Esophagus squamous epithelium (tissue), 5 donors: ENCODE measurements at places on chromosomes 12 and 14. TPM values are rescaled to one million over a fixed set of nuclear protein-coding genes. Genes with fewer than 3 reads are reported as not detected.
A peak's percentile ranks its signal among the peaks of the same experiment; 100 is the strongest.

GRCh38 chr14:36940476-36940875, 231.9 kb downstream of the SLC25A21 start:
- DNase-seq: no peak
- H3K27me3 ChIP-seq: no peaks in the 10 kb centered on the region
- no peak overlapping the region for H3K27ac ChIP-seq

Gene ZNF385A
- total RNA-seq: 39.3 TPM

Gene LRRIQ1
- total RNA-seq: not detected

DNA sequence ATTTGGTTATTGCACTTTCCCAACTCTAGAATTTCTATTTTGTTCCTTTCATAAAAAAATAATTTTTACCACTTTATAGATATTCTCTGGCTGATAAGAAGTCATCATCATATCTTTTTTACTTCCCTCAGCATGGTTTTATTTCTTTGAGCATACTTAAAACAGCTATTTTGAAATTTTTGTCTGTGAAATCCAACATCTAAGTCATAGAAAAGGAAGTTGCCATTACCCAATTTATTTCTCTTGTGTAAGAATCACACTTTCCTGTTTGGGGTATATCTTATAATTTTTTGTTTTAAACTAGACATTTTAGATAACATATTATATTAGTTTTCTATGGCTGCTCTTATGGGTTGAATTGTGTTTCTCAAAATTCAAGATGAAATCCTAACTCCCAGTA, 400.2 kb upstream of the OR4E1 start:
- no peaks in the 10 kb centered on the region for H3K27me3 ChIP-seq
- no peak for DNase-seq
- no peak overlapping the region for H3K27ac ChIP-seq
- no peaks in the 10 kb centered on the region for H3K36me3 ChIP-seq
- no peak overlapping the region for H3K4me3 ChIP-seq
- no peaks in the 10 kb centered on the region for H3K4me1 ChIP-seq

- no peak overlapping the region for H3K4me3 ChIP-seq
- no peak overlapping the region for H3K27ac ChIP-seq
- H3K36me3 ChIP-seq: peaks cover 1% of the 10 kb centered on the region
- DNase-seq: no peak
- no peaks in the 10 kb centered on the region for H3K27me3 ChIP-seq
- H3K4me1 ChIP-seq: peaks cover 26% of the 10 kb centered on the region
These were observed 2.9 kb downstream of the PRPF40B start for GRCh38 chr12:49626169-49626835.

GRCh38 chr14:95895720-95896119, 19.1 kb downstream of the TUNAR start:
- no peaks in the 10 kb centered on the region for H3K4me1 ChIP-seq
- H3K27ac ChIP-seq: no peak overlapping the region
- no peaks in the 10 kb centered on the region for H3K36me3 ChIP-seq
- H3K4me3 ChIP-seq: no peak overlapping the region
- DNase-seq: no peak

GRCh38 chr12:126480451-126480850, 1415.2 kb downstream of the AACS start:
- H3K36me3 ChIP-seq: no peaks in the 10 kb centered on the region
- H3K4me1 ChIP-seq: peaks cover 22% of the 10 kb centered on the region
- no peak for DNase-seq
- H3K27me3 ChIP-seq: no peaks in the 10 kb centered on the region
- H3K27ac ChIP-seq: no peak overlapping the region
- H3K4me3 ChIP-seq: no peak overlapping the region

GRCh38 chr12:106586803-106587684, 4.2 kb downstream of the RFX4 start:
- H3K27ac ChIP-seq: no peak overlapping the region
- H3K4me3 ChIP-seq: peak overlapping the region; percentile 16
- DNase-seq: no peak
- H3K4me1 ChIP-seq: peaks cover 24% of the 10 kb centered on the region
- H3K36me3 ChIP-seq: no peaks in the 10 kb centered on the region
- peaks cover 100% of the 10 kb centered on the region for H3K27me3 ChIP-seq

Gene FITM1
- 0.95 TPM for total RNA-seq

DNA sequence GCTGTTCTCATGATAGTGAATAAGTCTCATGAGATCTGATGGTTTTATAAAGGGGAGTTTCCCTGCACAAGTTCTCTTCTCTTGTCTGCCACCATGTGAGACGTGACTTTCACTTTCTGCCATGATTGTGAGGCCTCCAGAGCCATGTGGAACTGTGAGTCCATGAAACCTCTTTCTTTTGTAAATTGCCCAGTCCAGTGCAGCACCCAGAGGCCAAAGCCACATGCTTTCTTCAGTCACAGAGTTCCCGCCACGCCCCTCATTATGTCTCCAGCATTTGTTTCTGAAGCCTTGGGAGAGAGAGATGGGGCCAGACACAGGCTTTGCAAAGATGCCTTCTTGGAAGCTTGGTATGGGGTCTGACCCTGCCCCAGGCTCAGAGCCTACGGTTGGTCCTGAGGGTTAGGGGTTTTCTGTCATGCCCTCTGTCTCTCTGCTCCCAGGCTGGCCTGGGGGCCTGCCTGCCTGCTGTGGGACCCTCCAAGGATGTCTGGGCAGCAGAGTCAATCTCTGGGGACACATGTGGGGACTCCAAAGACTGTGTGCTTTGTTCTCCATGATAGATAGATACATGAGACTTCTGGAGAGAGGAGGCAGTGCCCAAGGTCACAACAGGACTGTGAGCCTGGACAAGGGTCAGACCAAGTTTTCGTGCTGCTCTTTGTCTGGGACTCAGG, 114.1 kb upstream of the PRMT8 start:
- H3K27me3 ChIP-seq: no peaks in the 10 kb centered on the region
- no peak overlapping the region for H3K4me3 ChIP-seq
- peaks cover 3% of the 10 kb centered on the region for H3K4me1 ChIP-seq
- DNase-seq: no peak
- H3K27ac ChIP-seq: no peak overlapping the region

GRCh38 chr12:30440826-30441602, 254.7 kb downstream of the IPO8 start:
- no peaks in the 10 kb centered on the region for H3K4me1 ChIP-seq
- H3K27ac ChIP-seq: no peak overlapping the region
- no peaks in the 10 kb centered on the region for H3K36me3 ChIP-seq
- H3K27me3 ChIP-seq: no peaks in the 10 kb centered on the region

DNA sequence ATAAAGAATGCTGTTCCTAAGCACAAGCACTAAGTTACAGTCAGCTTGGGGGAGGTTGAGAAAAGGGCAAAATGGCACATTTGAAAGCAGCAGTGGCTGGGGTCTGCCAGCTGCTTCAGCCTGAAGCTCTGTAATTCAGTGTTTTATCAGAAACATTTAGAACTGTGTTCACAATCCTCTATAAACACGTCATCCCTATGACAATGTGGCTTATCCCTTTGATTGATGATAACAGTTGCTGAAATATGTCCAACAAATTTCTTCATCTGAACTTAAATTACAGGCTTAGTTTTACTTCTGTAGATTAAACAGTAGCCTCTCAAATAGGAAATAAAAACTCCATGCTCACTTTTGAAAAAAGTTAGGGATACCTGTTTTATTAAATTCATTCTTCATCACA, 108.8 kb downstream of the VEZT start:
- no peaks in the 10 kb centered on the region for H3K4me1 ChIP-seq
- no peak overlapping the region for H3K4me3 ChIP-seq
- DNase-seq: no peak
- H3K27me3 ChIP-seq: no peaks in the 10 kb centered on the region

GRCh38 chr14:93033084-93033982, 82.4 kb downstream of the ITPK1 start:
- peak overlapping the region; percentile 85 for H3K27ac ChIP-seq
- peaks cover 74% of the 10 kb centered on the region for H3K4me1 ChIP-seq
- no peak for DNase-seq

DNA sequence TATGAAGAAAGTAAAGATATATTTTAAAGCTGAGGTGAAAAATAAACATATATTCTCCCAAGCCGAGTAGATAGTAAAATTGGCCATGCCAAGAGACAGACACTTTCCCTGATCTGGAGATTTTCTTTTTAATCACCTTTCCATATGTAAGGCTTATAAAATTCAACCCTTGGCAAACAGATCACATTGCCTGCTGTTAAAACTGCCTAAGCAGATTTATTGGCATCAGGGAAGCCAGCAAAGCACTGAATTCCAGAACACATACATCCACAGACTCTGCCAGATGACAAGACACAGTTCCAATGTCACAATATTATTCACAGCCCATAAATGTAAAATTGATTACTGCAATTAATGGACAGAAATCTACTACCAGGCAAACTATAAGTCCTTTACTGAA, 78.2 kb upstream of the GARIN2 start:
- no peaks in the 10 kb centered on the region for H3K4me1 ChIP-seq
- no peaks in the 10 kb centered on the region for H3K36me3 ChIP-seq
- DNase-seq: no peak
- H3K27ac ChIP-seq: no peak overlapping the region
- H3K27me3 ChIP-seq: no peaks in the 10 kb centered on the region
- no peak overlapping the region for H3K4me3 ChIP-seq

GRCh38 chr12:65199604-65200003, 30.2 kb downstream of the LEMD3 start:
- H3K27me3 ChIP-seq: no peaks in the 10 kb centered on the region
- H3K4me3 ChIP-seq: no peak overlapping the region
- no peaks in the 10 kb centered on the region for H3K4me1 ChIP-seq

- H3K27ac ChIP-seq: no peak overlapping the region
These were observed 23.8 kb downstream of the BTG1 start for GRCh38 chr12:92121826-92122225.

- no peak overlapping the region for H3K4me3 ChIP-seq
- peaks cover 25% of the 10 kb centered on the region for H3K4me1 ChIP-seq
- H3K27me3 ChIP-seq: no peaks in the 10 kb centered on the region
These were observed 78.0 kb downstream of the B4GALNT3 start for GRCh38 chr12:537772-538171.

- no peak overlapping the region for H3K4me3 ChIP-seq
- no peaks in the 10 kb centered on the region for H3K4me1 ChIP-seq
- no peaks in the 10 kb centered on the region for H3K36me3 ChIP-seq
- no peaks in the 10 kb centered on the region for H3K27me3 ChIP-seq
- no peak overlapping the region for H3K27ac ChIP-seq
These were observed 31.5 kb upstream of the LIMA1 start for GRCh38 chr12:50314636-50315312.

Gene GARIN6
- total RNA-seq: not detected

Gene GUCY2C
- 0.19 TPM for total RNA-seq

Gene SERPINA1
- total RNA-seq: 8.2 TPM

Gene NKX2-1
- total RNA-seq: not detected

DNA sequence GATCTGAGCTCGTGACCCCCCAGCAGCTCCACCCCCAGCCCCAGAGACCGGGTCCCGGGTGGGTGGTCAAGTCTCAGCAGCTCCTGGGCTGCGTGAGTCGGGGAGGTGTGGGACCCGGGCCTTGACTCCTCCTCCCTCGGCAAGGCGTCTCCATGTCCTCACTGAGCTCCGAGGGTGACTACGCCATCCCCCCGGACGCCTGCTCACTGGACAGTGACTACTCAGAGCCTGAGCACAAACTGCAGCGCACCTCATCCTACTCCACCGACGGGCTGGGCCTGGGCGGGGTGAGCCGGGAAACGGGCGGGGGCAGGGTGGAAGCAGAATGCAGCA, 28.1 kb downstream of the PIGH start:
- H3K4me3 ChIP-seq: no peak overlapping the region
- no peak overlapping the region for H3K27ac ChIP-seq
- DNase-seq: no peak
- H3K4me1 ChIP-seq: no peaks in the 10 kb centered on the region
- H3K36me3 ChIP-seq: no peaks in the 10 kb centered on the region
- H3K27me3 ChIP-seq: no peaks in the 10 kb centered on the region

DNA sequence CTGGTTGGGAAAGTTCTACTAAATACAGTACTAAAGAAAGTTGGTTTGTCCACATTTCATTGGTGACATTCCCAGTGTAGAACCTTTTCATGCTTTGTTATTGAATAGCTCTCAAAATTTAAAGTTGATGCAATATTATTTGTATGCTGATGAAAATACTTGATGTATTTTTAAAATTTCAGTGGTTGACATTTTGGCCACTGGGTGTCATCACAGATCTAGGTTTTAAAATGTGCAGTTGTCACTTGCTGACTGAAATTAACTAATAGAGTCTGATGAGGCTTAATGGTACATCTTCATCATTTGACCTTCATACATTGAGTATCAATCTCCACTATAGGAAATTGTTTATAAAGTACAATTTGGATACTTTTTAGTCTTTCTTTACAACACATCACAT, 37.1 kb downstream of the CMAS start:
- H3K4me3 ChIP-seq: no peak overlapping the region
- no peaks in the 10 kb centered on the region for H3K4me1 ChIP-seq
- no peaks in the 10 kb centered on the region for H3K27me3 ChIP-seq
- H3K36me3 ChIP-seq: no peaks in the 10 kb centered on the region

Gene TAS2R8
- not detected for total RNA-seq

- DNase-seq: no peak
- no peak overlapping the region for H3K4me3 ChIP-seq
- no peak overlapping the region for H3K27ac ChIP-seq
- no peaks in the 10 kb centered on the region for H3K36me3 ChIP-seq
- H3K27me3 ChIP-seq: no peaks in the 10 kb centered on the region
These were observed 133.4 kb upstream of the RAP1B start for GRCh38 chr12:68477261-68477772.

- no peak overlapping the region for H3K27ac ChIP-seq
- peaks cover 34% of the 10 kb centered on the region for H3K36me3 ChIP-seq
- H3K4me3 ChIP-seq: no peak overlapping the region
- no peaks in the 10 kb centered on the region for H3K27me3 ChIP-seq
- no peak for DNase-seq
These were observed 23.7 kb upstream of the HDAC7 start for GRCh38 chr12:47843226-47843980.

DNA sequence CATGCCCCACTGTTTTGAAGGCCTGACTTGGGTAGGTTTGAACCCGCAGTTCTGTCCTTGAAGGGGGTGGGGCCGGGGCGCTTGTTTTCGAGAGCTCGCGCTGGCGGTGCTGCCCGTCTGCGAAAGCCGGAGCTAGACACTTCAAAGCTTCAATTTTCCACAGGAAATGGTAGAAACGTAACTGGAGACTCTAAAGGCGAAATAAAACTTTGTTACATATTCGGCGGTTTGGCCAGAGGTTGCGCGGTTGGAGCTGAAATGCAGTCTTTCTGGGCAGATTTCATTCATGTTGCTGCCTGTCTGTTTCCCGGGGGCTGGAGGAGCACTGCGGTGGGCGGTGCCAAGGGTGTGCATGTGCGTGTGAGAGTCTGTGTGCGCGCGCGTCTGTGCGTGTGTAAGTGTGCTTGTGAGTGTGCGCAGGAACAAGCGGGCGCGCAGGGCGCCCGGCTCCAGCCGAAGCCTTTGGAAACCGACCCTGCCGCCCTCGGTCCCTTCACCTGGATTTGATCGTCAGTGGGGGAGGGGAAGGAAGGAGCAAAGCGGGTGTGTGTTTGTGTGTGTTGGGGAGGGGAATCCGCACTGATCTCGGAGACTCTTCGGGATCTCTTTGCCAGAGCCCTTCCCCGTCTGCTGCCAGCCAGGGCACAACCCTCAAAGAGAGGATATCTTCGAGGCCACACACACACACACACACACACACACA, 227.7 kb upstream of the CRY1 start:
- H3K27ac ChIP-seq: peak overlapping the region; percentile 79
- peaks cover 17% of the 10 kb centered on the region for H3K4me1 ChIP-seq
- H3K27me3 ChIP-seq: no peaks in the 10 kb centered on the region
- DNase-seq: no peak
- no peaks in the 10 kb centered on the region for H3K36me3 ChIP-seq
